T follicular helper cell (primary cell): ENCODE measurements at places on chromosomes 13 and 19.

DNA sequence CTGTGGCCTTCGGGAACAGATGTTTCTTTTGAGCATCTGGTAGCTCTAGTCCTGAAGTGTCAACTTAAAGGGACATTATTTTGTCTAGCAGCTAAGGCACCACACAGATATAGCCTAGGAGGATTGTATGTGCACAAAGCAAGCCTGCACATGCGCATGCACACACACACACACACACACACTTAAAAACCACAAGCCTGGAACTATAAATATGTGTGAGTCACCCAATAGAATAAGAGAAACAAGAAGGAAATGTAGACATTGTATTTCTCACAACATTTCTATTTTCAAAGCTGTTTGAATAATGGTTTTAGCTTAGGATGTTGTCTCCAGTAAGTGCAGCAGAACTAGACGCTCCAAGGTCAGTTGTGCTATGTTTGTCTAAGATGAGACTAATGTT lies 516.5 kb downstream of the SUCLA2 start:
- DNase-seq = no peak

GRCh38 chr19:955803-956765 lies 28.1 kb upstream of the WDR18 start:
- no peak for DNase-seq

GRCh38 chr13:20679879-20680278 lies 23.6 kb upstream of the IL17D start:
- no peak for DNase-seq

DNA sequence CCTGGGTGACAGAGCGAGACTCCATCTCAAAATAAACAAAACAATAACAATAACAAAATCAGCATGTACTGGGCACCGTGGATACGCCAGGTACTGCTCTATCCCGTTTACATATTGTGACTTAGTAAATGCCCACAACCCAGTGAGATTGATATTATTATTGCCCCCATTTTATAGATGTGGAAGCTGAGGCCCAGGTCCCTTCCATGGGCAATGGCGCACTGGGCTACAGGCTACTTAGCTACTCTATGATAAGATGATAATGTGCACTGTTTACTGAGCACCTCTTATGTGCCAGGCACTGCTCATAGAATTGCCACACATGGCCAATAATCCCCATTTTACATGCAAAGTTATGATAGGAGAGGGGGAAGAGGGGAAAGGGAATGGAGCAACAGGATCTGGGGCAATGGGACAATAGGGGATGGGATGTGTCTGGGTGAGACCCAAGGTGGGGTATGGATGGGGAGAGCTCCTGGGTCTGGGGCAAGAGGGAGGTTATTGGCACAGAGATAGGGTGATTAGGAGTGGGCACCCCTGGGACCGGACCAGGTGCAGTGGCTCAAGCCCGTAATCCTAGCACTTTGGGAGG lies 5.4 kb downstream of the KCNN4 start:
- DNase-seq = no peak

GRCh38 chr19:57719424-57719823 lies 8.0 kb downstream of the ZNF671 start:
- DNase-seq = no peak

GRCh38 chr13:28447206-28447605 lies 47.7 kb downstream of the FLT1 start:
- no peak for DNase-seq

- DNase-seq = no peak
Observed at GRCh38 chr19:38252941-38253691, 3.1 kb downstream of the PPP1R14A start.

GRCh38 chr13:62627226-62627625 lies 1211.6 kb upstream of the PCDH20 start:
- DNase-seq = no peak

DNA sequence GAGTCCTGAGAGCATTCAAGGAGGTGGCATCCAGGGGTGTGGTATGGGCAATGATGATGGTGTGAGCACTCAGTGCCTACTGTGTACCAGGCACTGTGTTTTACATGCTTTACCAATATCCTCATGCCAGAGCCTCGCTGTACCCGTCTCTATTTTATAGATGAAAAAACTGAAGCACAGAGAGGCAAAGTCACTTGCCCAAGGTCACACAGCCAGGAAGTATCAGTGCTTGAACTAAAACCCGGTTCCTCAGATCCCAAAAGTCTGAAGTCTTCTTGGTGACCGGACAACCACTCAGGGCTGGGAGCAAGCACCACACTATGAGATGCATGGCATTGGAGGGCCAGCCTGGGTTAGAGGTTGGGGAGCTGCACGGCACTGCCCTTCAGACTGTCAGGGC lies 84.1 kb downstream of the CHST8 start:
- no peak for DNase-seq

- DNase-seq = no peak
Observed at GRCh38 chr19:7554990-7555864, 19.7 kb downstream of the PNPLA6 start.

DNA sequence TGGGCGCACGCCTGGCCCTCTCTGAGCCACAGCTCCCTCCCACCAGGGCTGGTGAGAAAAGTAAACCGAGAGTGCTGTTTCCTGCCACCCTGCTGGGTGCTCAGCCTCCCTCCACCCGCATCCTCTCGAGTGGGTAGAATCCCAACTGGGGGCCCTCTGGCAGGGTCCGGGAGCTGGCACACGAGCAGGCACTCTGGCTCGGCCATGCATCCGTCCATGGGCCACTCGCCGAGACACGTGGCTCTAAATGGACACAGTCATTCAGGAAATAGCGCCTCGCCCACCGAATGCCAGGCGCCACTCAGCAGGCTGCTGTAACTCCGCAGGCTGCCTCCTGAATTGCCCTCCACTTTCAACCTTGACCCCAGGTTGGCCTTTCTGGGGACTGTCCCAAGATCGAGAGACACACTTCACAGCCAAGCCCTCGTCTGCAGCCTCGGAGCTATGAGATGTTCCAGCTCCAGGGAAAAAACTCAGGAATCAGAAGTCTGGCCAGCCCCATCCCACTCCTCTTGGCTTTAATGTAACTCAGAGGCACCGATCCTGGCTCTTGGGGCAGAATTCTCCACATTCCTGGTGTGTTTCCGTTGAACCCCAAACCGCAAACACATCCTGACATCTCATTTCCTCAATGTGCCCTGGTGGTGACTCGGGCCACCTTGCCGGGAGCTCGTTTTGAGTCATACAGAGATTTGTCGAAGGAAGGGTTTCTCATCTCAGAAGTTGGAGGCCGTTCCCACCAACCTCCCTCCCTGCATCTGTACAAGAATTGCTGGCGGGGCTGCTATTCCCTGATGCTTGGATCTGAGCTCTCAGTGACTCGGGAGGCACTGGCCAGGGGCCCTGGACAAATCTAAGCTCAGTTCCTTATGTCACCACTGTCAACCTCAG lies 14.1 kb downstream of the KLF2 start:
- no peak for DNase-seq

DNA sequence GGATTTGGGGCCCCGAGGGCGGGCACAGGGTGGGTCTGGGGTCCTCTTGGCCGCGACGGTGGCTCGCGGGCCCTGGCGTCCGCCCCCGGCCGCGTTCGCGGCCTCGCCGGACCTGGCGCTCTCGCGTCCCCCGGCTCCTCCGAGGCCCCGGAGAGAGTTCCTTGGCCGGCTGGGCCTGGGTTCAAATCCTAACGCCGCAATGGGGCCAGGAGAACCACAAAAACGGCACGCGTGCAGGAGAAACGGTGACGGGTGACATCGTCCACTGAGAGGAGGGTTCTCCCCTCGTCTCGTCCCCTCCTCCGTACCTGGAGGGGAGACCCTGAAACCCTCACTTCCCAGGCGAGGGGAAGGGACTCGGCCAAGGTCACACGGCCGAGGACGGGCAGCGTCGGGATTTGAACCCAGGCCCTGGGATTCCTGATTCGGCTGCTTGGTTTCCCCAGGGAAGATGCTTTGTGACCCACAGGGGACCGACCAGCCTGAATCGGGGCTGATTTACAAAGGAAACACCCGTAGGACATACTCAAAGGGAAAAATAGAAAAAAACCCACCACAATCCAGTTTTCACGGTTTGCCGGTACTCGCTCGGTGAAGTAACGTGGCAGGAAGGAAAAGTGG lies 624 bp downstream of the SAFB start:
- no peak for DNase-seq

DNA sequence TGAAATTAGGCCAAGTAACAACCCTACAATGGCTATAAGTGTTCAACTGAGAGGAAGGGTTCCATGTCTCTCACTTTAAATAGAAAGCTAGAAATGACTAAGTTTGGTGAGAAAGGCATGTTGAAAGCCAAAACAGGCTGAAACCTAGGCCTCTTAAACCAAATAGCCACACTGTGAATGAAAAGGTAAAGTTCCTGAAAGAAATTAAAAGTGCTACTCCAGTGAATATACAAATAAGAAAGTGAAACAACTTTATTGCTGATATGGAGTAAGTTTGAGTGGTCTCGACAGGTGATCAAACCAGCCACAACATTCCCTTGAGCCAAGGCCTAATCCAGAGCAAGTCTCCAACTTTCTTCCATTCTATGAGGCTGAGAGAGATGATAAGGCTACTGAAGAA lies 209.6 kb downstream of the KLF12 start:
- no peak for DNase-seq

DNA sequence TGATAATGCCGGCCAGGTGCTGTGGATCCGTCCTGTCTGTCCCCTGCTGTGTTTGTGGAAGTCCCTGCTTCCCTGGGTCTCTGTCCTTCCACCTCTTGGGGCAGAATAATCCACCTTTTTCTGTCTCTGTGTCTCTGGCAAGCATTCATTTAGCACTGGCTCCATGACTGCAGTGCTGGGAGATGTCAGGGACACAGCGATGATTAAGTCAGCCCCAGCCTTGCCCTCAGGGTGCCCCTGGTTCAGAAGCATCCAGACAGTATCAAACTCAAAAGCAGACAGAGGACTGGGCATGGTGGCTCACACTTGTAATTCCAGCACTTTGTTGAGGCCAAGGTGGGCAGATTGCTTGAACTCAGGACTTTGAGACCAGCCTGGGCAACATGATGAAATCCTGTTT lies 1.5 kb downstream of the HIPK4 start:
- no peak for DNase-seq

- DNase-seq = peak; percentile 66
Observed at GRCh38 chr19:11375143-11375948, 880 bp downstream of the SWSAP1 start.

DNA sequence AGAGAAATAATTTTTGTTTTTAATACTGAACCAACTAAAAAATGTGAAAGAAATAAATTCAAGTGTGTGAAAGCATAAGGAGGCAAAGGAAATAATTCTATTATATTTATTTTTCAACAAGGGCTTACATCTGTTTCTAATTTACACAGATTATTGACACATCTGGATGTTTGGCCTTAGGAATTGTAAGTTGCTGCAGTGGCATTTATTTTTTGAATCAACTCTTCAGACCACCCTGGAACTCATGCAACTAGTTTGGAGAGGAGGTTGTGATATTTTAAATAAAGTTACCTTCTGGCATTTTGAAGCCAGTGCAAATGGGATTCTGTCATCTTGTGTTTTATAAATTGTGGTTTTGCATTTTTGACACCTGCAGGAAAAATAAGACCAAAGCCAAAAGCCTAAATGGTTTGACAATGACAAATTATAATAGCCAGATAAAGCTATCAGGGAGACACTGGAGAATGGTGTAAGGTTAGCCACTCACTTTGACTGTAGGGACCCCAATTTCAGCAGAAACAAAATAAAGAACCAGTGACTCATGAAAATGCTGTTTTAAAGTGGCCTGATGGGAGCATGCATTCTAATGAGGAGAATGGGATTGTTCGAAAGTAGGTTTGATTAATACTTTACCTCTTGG lies 192.9 kb downstream of the KLF5 start:
- DNase-seq = no peak

DNA sequence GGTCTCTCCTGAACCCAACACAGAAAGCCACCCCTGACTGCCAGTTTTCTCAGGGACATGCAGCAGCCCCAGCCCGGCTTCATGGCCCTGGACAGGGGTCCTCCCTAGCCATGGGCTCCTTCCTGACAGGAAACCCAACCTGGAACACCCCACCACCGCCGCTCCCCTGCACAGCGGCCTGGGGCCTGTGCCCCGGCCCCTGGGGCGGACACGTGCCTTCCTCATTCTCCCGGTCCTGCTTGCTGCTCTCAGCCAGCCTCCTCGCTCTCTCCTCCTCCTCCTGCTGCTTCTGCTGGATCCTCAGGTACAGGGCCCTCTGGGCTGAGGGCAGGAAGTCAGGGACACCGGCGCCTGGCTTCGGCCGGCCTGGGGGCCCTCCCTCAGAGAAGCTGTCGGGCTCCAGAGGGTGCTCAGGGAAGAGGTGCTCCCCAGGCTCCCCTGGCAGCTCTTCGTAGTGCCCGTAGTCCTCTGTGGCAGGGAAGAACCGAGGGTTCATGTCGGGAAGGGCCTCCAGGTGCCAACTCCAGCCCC lies 20.5 kb upstream of the TMEM160 start:
- DNase-seq = no peak

DNA sequence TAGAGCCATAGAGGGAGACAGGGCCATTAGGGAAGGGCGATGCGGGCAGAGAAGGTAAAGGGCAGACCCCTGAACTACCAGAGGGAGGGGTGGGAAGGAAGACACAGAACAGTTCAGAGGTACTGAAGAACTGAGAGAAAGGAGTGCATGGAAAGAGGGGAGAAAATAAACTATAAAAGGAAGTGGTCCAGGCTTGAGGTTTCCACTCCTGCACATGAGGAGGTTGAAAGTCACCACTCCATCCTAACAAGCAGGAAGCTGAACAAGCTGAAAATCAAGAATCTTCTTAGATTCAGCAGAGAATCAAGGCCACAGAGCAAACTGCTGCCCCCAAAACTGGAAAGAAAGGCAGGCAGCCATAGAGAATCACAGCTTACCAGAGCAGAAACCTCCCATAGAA lies 45.1 kb downstream of the MIPEP start:
- no peak for DNase-seq

- DNase-seq = no peak
Observed at GRCh38 chr19:54481326-54481930, 8.3 kb upstream of the CDC42EP5 start.

GRCh38 chr13:73891805-73892204 lies 242.4 kb downstream of the KLF12 start:
- no peak for DNase-seq

- DNase-seq = no peak
Observed at GRCh38 chr13:43014162-43014561, 9.2 kb upstream of the DNAJC15 start.

DNA sequence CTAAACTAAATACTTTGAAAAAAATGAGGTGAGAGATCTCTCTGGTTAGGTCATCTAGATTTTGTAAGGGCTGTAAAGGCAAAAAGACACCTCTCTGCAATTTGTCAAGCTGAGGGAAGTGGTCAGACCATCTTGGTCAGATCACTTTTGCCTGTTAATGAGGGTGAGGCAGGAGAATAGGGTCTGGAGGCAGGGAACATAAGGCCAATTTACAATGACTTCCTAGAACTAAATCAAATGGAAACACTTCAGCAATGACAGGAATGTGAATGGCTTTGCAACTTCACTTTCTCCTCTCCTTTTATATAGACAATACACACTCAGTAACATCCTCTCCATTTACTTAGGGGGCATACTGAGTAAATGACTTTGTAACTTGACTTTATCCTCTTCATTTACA lies 1653.4 kb downstream of the SLITRK5 start:
- DNase-seq = no peak

DNA sequence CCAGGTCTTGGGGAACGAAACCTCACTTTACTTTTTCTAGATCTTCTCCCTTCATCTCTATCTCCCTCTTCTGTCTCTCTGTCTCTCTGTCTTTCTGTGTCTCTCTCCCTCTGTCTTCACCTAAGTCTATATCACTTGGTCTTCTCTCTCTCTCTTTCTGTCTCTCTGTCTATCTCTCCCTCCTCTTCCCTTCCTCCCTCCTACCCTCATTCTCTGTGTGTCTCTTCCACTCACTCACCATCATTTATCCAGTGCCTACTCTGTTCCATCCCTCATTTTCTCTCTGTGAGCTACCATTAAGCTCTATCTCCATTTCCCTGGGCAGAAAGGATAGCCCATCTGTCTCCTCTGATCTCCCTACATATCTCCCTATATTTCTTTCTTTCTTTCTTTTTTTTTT lies 32.2 kb upstream of the FBL start:
- DNase-seq = no peak
